ENCODE measurements at places on chromosomes 4 and X. TPM values are rescaled to one million over a fixed set of nuclear protein-coding genes. Genes with fewer than 3 reads are reported as not detected.

DNA sequence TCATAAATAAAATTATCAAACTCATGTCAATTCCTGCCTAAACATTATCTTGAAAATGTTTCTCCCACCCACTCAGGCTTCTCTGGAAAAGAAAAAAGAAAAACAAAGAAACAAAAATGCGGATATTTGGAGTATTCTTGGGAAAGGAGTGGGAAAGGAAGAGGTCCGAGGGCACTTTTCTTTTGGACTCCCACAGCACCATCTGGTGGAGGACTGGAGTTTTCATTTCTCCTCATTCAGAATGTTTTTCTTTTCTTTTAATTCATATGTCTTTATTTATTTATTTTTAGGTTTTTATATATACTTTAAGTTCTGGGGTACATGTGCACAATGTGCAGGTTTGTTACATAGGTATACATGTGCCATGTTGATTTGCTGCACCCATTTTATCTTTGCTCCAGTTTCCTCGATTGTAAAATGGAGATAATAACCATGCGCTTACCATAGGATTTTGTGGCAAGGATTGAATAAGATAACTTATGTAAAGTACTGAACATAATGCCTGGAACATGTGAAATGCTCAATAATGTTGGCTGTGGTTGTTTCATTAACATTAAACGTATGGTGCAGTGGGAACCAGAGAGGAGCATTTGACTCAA lies 8.0 kb upstream of the KCNE5 start:
- no peak for DNase-seq

- no peak for DNase-seq
These were observed 707.8 kb upstream of the AMOT start for GRCh38 chrX:113548308-113549015.

DNA sequence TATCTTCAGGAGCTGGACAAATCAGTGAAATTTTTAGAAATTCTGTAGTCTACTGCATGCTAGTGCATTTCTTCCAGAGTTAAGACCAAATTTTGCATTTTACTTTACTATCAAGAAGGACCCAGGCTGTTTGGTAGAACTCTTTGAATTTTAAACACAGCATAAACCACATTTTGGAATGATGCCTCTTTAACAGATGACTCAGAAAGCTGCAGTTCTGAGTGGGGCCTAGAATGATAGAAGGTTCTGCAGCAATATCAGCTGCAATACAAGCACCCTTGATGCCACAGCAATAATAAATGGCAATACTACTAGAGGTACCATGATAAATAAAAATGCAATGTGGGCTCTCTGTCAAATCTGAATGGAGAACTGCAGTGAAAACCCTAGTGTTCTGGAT lies 198.7 kb downstream of the TMA16 start:
- no peak for DNase-seq

GRCh38 chrX:53073115-53073586 lies 9.0 kb upstream of the TSPYL2 start:
- DNase-seq, result no peak

- DNase-seq, result no peak
These were observed 43.1 kb upstream of the ZCCHC12 start for GRCh38 chrX:118780509-118780908.

- DNase-seq, result no peak
These were observed 21.1 kb upstream of the GPR50 start for GRCh38 chrX:151155234-151155633.

DNA sequence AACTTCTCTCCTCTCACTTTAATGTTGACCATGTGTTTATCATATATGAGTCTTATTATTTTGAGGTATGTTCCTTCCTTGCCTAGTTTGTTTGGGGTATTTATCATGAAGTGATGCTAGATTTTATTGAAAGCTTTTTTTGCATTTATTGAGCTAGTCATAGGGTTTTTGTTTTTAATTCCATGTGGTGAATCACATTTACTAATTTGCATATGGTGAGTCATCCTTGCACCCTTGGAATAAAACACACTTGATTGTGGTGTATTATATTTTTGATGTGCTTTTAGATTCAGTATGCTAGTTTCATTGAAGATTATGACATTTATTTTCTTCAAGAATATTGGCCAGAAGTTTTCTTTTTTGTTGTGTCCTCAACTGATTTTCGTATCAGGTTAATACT lies 464.6 kb downstream of the PCDH18 start:
- DNase-seq, result no peak

PROM1 gene
- 2.5 TPM for total RNA-seq

DNA sequence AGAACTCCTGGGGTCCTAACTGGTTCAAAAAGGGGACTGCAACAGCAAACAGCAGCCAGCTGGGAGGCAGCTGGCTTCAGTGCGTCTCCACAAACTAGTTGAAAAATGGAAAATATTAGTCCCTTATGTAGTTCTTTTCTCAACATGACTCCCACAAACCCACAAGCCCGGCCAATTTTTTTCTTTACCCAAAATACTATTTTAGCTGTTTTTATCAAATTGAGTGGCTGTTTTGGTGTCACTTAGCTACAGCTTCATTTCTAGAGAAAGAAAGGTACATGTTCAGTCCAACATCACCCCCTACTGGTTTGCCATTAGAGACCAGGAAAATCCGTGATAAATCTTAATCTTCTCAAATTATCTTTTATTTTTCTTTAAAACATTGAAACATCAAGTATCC lies 97.2 kb downstream of the GUCY2F start:
- no peak for DNase-seq

GRCh38 chr4:36944232-36944631 lies 300.3 kb upstream of the NWD2 start:
- no peak for DNase-seq

DNA sequence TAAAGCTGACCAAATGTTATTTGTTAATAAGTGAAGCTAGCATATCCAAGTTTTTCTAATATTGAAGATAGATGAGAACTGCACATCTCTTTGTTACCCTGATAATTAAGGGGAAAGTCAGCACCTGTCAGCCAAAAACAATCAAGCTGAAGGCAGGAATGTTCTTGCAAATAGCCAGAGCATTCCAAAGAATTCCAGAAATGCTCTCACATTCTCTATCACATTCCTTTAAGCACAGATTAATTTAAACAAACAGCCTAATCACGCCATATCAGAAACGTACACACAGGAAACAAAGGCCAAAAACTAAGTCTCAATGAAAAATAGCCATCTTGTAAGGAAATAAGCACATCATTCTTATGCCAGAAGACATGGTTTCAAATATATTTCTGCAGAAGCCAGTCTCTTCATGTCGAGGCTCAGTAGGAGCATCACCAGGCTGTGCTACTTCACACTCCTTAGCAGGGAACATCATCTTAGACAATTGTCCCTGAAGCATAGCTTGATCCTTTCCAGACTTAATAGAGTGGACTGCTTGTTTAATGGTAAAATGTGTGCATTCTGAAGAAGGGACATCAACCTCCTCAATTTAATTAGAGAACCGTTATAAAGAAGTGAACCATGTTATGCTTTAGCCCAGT lies 252.9 kb upstream of the TTC29 start:
- DNase-seq, result no peak

DNA sequence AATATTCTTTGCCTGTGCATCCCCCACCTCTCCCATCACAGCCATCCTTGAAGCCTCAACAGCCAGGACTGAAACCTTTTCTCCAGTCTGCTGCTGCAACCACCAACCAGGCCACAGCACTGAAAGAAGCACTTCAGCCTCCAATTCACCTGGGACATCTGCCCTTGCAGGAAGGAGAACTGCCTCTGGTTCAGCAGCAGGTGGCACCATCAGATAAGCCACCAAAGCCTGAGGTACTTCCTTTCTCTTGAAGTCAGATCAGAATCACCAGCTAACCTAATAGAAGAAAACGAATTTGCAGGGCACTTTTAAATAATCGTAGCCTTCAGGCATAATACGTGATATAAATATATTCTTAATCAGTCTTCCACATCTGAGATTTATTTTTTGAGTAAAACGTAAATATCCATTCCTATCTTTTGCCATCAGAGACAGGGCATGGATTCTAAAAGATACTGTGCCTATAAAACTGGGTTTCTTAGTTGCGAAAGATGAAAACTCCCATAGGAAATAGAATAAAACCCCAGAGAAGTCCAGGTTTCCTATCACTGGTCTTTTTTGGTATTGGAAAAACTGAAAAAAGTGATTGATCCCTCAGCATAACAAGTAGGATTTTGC lies 9.5 kb downstream of the AMBN start:
- DNase-seq, result no peak

- no peak for DNase-seq
These were observed 672 bp downstream of the TCEAL3 start for GRCh38 chrX:103608306-103608963.

GALNT7 gene
- 13.2 TPM for total RNA-seq

GRCh38 chr4:111228396-111228795 lies 605.5 kb upstream of the PITX2 start:
- no peak for DNase-seq

- no peak for DNase-seq
These were observed 72.6 kb upstream of the NKX1-1 start for GRCh38 chr4:1478766-1479355.

GRCh38 chr4:77465271-77465670 lies 140.3 kb upstream of the CXCL13 start:
- no peak for DNase-seq

GRCh38 chr4:41763729-41764128 lies 15.2 kb upstream of the PHOX2B start:
- no peak for DNase-seq

- no peak for DNase-seq
These were observed 215.9 kb downstream of the MID1 start for GRCh38 chrX:10404436-10404835.

GRCh38 chrX:131845771-131846170 lies 177.3 kb upstream of the STK26 start:
- DNase-seq, result no peak

GRID2 gene
- 1.9 TPM for total RNA-seq

SPANXN3 gene
- not detected for total RNA-seq

NLGN3 gene
- 2.3 TPM for total RNA-seq

WDFY3 gene
- 50.5 TPM for total RNA-seq

DNA sequence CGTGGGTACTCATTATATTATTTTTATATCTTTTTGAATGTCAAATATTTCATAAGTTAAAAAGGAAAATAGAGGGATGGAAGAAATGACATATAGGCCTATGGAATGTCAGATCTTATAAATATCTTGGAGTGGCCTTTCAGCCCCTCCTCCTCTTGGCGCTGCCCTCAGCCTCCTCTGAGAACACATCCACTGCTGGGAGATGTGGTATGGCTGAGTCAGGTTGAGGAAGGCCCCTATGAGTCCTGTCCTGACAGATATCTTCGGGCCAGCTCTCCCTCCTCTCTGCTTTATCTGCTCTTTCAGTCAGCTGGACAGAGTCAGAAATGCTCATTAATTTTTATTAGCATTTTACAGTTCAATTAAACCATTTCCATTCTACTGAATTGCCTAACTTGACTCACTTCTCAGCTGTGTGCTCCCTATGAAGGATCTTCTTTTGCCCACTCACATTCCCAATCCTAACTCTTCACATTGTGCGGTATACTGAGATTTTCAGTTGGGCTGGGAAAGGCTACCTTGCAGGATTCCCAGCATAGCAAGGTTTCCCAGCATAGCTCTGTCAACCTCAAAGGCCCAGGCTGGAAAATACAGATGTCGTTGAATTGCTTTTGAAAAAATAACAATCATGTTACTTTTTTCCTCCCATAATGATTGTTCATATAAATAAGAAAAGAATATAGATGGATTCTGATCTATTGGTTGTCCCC lies 128.0 kb downstream of the ARHGEF9 start:
- no peak for DNase-seq

ETDB gene
- total RNA-seq, result not detected

DCAF8L1 gene
- not detected for total RNA-seq

GATA1 gene
- total RNA-seq, result not detected

GRCh38 chr4:163263606-163264005 lies 68.8 kb downstream of the NPY1R start:
- DNase-seq, result no peak

CSN2 gene
- not detected for total RNA-seq

PLXNB3 gene
- 13.2 TPM for total RNA-seq

DNA sequence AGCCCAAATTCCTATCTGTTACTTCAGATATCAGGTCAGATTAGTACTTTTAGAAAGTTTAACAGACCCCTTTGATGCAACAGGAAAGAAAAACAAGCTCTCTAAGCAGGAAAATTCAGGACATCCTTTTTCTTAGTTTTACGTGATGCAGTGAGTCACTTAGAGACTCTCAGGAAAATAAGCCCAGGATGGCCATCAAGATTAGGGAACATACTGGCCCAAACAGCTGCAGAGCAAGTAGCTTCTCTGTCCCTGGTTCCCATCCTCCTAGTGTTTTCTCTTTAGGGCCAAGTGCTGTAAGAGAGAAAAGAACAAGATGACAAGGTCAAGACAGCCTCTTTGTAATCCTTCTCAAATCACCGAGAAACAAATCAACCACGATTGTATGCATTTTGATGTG lies 219.1 kb downstream of the ZNF674 start:
- no peak for DNase-seq

DNA sequence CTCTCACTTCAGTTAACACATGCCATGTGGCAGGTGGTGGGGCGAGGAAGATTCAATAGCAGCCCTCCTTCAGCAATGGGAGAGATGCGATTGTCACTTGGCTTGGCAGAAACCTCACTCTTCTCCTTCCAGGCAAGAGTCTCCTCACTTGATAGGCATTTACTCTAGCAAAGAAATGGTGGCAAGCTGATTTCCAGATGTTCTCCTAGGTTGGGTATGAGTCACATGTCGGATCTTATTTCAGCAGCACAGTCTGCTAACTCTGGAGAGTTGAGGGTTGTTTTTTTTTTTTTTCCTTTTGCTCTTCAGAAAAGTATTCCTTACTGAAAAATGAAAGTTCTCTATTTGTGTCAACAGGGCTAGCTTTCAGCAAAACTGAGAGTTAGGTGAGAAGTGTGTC lies 119.5 kb upstream of the CHRDL1 start:
- DNase-seq, result no peak

DNA sequence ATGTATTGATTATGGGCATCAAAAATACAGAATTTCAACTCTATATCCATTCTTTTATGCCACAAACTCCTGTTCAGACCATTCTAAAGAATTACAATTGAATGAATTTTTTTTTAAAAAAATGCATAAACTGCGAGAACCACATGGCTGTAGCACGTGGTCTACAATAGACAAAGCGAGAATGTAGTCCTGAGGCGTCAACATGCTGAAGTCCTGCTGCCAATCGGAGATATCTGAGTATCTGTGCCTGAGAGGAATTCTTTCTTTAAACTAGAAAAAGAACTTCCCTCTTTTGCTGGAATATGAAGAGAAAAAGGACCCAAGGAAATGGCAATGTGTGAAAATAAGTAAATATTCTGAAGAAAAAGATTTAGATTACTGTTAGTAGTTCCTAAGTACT lies 105.7 kb downstream of the CDS1 start:
- no peak for DNase-seq

GRCh38 chrX:73069365-73070035 lies 9.8 kb downstream of the PABPC1L2A start:
- DNase-seq, result no peak

GRCh38 chrX:123607806-123608205 lies 125.0 kb downstream of the THOC2 start:
- DNase-seq, result no peak

DNA sequence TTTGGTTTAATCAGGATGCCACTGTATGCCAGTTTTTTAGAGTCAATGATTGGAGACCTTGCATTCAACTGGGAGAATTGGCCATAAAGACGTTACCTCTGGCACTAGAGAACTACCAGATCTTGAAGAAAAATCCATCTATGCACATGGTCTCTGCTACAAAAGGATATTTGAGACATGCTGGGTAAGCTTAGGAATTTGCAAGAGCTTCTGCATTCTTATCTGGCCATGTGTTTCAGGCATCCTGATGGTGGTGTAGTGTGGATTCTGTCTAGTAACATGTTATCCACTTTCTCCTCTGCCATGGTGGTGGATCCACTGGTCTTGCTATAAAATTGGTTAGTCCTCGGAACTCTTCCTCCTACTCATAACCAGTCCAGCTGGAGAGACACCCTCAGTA lies 185.3 kb upstream of the WDFY3 start:
- DNase-seq, result no peak

- no peak for DNase-seq
These were observed 51.8 kb downstream of the RBPJ start for GRCh38 chr4:26372525-26373172.

All from sigmoid colon (tissue), 7 donors.